Hematopoietic multipotent progenitor cell treated with erythropoietin and hydrocortisone succinate and interleukin-3 and kit ligand, for 6 days (in vitro differentiated cells): ENCODE measurements at places on chromosomes 3 and 15.

DNA sequence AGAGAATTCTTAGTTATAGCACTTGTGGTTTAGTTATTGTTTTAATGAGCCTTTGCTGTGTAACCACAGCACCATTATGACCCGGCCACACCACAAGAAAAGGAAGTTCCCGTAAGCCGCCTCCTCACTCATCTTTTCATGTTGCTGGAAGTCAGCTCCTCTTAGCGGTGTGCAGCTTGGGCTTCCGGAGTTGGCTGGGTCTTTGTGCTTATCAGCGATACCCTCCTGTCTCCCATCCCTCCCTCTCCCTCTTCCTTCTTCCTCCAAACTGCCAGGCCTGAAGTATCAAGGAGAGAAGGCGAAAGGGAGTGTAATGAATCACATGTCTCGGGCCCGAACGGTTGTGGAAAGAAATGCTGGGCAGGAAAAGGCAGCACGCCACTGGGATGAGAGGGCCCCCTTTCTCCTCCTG lies 353.5 kb downstream of the MCTP2 start:
- DNase-seq = peak; percentile 42

- DNase-seq = no peak
Observed at GRCh38 chr3:187572441-187572840, 97.8 kb downstream of the SST start.

DNA sequence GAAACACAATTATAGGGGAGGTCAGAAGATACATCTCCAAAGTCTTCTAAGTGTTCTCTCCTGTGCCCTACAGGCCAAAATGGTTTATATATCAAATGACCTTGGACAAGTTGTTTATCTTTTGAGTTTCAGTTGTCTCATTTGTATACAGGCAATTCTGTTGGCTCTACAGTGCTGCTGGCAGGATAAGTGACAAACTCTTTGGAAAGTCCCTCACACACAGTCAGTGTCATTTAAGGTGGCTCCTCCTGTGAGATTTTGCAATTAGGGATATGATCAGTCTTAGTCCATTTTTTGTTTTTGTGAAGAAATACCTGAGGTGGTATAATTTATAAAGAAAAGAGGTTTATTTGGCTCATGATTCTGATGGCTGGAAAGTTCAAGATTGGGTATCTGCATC lies 1035.8 kb upstream of the CFAP20DC start:
- no peak for DNase-seq

DNA sequence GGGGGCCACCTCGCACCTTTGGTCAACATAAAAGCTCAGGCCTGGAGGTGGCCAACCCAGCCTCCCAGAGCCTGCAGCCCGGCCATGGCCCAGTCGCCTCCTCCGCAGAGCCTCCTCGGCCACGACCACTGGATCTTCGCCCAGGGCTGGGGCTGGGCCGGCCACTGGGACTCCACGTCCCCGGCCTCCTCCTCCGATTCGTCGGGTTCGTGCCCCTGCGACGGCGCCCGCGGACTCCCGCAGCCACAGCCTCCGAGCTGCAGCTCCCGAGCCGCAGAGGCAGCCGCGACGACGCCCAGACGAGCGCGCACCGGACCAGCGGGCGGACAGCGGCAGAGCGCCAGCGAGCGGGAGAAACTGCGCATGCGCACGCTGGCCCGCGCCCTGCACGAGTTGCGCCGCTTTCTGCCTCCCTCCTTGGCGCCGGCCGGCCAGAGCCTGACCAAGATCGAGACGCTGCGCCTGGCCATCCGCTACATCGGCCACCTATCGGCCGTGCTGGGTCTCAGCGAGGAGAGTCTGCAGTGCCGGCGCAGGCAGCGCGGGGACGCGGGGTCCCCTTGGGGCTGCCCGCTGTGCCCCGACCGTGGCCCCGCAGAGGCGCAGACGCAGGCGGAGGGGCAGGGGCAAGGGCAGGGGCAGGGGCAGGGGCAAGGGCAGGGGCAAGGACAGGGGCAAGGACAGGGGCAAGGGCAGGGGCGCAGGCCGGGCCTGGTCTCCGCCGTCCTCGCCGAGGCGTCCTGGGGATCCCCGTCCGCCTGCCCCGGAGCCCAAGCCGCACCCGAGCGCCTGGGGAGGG lies at the start of gene MESP2:
MESP2 (plus strand) TSS at position 59 of the 799 bp plus-strand sequence; CDS start at position 85, 26 bp downstream.
- peak; percentile 83 for DNase-seq

DNA sequence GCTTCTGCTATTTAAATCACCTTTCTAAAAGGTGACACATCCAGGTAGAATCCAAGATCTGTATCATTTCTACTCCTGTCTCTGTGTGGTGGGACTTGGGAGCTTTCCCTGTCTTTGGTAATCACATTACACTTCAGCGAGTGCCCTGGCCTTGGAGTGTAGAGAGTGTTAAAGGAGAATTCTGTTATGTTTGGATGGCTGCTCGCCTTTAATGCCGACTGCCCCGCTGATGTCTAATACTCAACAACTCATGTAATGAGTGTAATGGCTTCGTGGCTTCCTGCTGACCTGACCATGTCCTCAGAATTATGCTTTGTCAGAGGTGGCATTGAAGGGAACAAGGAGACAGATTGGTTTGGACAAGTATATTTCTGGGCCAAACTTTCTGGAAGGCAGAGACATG lies 66.3 kb upstream of the LRTM1 start:
- no peak for DNase-seq

DNA sequence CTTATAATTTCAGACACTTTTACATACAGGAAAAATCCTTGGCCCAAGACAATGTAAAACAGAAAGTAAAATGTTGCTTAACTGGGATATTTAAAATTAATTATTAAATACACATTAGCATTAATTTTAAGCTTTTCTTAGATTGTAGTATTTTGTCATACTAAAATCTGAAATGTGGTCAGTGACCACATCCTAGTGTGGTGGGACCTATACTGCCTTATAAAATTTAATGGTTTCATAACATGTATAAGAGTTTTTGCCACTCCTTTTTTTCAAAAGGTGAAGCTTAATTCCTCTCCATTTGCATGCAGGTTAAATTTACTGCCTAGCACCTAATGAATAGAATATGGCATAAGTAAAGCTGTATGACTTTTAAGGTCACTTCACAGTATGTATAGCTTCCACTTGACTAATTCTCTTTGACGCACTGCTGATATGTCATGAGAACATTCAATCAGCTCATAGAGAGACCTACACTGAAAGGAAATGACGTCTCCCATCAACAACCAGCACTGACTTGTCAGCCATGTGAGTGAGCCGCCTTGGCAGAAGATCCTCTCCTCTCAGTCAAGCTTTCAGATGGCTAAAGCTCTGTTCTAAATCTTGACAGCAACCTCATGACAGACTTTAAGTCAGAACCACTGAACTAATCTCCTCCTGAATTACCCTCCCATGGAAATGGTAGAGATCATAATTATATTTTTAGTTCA lies 847.8 kb downstream of the SI start:
- DNase-seq = no peak

- no peak for DNase-seq
Observed at GRCh38 chr15:67145710-67146109, 80.3 kb downstream of the SMAD3 start.

GRCh38 chr3:128081226-128081625 lies 29.0 kb downstream of the SEC61A1 start:
- DNase-seq = no peak

- peak; percentile 97 for DNase-seq
Observed at GRCh38 chr3:39180546-39181346, 11.6 kb downstream of the XIRP1 start.
